Esophagus squamous epithelium (tissue), 5 donors: ENCODE measurements at places on chromosomes 3 and 15. TPM values are rescaled to one million over a fixed set of nuclear protein-coding genes. Genes with fewer than 3 reads are reported as not detected.

The ITPKA gene
- 0.76 TPM for total RNA-seq

GRCh38 chr3:121979734-121980449 lies 42.2 kb downstream of the ILDR1 start:
- DNase-seq, result no peak

The TUSC7 gene
- total RNA-seq, result not detected

GRCh38 chr3:53696401-53697172 lies 149.6 kb downstream of the CHDH start:
- no peak for DNase-seq

DNA sequence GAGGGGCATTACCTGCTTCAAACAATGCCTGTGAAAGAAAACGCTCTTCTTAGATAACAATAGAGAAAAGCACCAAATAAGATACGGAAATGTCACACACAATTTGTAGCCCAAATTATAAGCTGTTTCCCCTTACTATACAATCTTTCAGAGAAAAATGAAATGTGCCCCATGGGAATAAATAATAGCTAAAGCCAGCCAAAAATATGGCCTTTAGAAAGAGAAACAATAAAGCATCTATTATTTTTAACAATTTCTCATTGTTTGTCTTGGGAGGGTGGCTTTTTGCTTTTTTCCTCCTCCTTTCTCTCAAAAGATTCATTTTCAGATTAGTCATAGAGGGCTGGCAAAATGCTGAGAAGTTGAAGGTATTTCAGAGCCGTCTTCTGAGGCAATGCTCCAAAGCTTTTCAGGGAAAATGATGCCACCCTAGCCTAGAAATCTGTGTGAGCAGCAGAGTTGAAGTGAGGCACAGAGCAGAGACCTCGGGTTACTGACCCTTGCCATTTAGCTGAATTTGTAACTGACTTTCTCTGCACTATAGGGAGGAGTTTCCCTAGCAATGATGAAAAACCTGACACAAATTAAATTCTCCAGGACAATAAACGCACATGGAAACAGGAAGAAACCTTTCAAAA lies 86.3 kb upstream of the PRICKLE2 start:
- no peak for DNase-seq

GRCh38 chr15:52509500-52510245 lies 19.0 kb downstream of the MYO5A start:
- DNase-seq, result no peak

DNA sequence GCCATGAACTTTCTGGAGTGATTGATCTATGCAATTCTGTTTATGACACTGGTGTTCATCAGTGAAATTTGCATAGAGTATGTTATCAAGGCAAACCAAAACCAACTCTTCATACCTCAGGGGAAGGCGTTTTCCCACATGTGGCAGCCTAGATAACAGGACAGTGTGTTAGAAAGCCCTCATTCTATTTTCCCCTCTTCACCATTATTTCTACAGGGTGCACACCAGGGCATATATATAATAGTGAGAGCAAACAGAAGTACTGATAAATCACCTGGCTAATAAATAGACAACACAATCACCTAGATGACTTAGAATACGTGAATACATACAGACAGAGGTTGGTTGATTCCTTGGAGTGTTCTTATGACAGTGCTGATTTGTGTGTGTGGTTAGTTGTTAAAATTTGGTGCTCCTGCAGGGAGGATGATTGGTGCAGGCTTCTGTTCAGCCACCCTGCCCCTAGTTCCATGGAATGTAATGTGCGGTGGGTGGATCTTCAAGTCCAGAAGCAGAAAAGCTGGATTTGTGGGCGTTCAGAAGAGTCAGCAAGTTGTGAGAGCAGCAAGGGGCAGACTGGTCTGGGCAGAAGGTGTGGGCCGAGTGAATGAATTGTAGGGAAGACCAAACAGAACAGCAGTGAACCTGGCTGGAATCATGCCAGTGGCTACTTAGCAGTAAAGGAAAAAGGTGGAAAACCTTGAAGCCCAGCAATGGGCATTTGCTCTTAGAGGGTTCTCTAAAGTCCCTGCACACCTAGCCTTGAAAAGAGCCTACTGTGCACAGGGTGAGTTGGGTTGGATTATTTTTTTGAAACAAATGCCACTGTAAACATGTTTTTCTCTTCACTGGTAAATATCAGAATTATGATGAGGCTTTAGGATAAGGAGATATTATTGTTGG lies 11.7 kb upstream of the RARRES1 start:
- DNase-seq, result no peak

DNA sequence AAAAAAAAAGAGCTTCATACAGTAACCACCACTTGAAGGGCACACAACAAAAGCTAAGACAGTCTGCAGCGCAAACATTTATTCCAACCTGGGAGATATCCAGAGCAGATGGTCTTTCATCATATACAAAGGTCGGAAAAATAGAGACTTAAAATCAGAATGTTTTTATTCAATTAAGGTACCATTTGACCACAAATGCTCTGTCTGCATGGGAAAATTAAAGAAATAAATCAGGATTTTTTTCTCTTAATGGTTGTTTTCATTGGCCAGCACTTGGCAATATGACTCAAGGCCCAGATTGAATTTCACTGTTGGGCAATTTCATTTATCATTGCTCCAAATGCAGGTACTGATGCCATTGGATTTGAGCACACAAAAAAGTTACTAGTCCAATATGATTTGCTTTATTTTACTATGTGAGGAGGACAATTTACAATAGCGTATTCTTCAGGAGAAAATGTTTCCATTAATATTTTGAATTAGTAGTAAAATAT lies 145.9 kb upstream of the AGTR1 start:
- DNase-seq, result no peak

GRCh38 chr3:4575381-4575780 lies 82.2 kb downstream of the ITPR1 start:
- DNase-seq, result no peak

GRCh38 chr3:50447290-50447840 lies 56.1 kb downstream of the CACNA2D2 start:
- DNase-seq, result no peak

DNA sequence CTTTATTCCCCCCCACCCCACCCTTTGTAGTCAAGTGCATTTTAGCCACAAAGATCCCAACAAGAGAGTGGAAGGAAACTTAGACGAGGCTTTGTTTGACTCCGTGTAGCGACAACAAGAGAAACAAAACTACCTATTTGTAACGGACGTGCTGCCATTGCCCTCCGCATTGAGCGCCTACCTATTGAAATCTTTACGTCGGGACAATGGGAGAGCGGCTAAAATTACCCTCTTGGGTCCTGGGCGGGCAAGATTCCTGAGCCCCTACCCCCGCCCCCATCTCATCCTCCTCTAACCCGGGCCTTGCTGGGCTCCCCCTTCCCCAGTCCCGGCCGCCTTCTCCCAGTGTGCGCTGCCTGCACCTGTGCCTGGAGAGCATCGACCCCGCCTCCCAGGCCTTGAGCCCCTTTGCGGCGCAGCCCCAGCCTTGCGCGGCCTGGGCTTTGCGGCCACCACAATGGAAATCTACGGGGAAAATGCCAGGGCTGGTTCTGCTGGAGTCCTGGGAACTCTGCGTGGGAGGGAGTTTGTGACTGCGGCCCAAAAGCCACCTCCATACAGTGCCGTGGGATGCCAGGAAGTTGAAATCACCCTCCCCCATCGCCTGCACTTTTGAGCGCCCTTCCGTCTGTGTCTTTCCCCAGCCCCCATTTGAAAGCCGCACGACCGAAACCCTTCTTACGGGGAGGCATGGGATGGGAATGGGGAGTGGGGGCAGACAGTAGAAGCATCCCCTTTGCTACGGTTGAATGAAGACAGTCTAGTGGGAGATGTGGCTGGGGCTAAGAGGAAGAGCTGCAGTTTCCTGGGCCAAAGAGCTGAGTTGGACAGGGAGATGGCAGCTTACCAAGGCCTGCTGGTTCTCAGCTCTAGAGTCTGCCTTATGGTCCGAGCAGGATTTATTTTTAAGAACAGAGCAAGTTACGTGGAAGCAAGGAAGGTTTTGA lies 1.1 kb upstream of the SOX2 start:
- DNase-seq, result no peak

DNA sequence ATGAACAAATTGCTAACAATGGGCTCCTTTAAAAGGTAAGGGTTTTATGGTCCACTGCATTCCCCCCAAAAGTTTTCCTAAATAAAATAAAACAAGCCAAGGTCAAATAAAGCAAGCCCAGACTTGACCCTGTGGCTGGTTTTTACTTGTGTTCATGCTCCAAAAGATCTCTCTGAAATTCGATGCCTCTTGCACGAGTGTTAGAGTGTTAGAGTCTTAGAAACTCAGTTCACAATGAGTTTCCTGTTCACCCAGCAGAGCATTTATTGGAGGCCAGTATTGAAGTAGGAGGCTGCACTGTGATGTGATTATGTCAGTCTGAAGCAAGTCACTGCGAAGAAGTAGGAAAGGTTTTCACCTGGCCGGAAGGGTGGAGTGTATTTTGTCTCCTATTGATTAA lies 59.9 kb upstream of the LRTM1 start:
- DNase-seq, result no peak

The GOLGA8N gene
- total RNA-seq, result 2.1 TPM

GRCh38 chr3:61617651-61618050 lies 56.3 kb downstream of the PTPRG start:
- DNase-seq, result no peak

The CCDC39 gene
- total RNA-seq, result not detected

DNA sequence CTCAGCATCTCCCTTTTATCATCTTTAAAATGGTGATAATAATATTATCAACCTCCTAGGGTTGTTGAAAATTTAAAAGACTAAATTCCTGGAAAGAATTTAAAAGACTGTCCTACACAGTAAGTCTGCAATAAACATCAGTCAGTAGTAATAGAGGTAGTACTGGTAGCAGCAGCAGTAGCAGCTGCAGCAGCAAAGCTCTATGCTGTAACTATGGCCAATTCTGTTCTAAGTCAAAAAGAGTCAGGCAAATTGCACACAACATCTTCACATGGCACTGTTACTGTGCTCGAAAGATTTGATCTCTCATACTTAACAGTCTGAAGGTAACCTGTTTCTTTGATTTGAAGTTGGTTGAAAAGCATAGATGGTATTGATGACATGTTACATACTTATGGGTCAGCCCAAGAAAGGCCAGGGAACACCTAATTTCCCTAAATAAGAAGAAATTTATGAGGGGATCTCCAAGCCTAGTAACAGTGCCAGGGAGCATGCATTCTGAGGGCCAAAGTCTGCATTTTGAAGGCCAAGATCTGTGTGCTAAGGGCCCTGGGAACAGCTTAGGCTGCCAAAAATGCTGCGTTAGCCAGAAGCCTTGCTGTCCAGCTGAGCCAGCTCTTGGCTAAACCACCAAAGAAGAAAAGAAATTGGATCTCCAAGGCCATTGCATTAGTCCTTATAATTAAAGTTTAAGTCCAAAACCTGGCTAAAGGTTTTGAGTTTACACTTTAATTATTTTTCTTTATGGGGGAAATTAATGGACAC lies 68.2 kb downstream of the SIDT1 start:
- DNase-seq, result no peak

- DNase-seq, result no peak
These were observed 213.4 kb upstream of the STT3B start for GRCh38 chr3:31319332-31319731.

DNA sequence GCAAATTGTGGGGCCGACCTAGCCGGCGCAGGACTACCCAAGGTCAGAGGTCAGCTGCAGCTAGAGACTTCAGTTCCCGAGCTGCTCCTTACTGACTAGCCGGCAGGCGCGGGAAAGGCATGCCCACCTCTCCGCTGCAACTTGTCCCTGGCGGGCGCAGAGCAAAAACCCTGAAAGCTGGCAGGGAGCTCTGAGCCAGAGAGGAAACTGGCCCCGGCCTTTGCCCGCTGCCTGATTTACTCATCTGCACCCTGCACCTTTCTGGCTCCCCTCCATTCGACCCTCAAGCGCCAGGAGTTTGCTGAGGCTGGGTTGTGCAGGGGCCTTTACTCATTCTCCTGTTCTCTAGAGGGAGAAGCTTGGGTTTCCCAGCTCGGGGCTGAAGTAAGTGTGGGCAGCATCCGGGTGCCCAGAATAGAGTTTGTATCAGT lies 1.5 kb downstream of the ZIC4 start:
- DNase-seq, result no peak
